CD4-positive, alpha-beta T cell (primary cell): ENCODE measurements at places on chromosomes 2 and 18.
A peak's percentile ranks its signal among the peaks of the same experiment; 100 is the strongest.

GRCh38 chr2:227374158-227374557 is 4.9 kb downstream of the TM4SF20 start:
- no peak for DNase-seq

DNA sequence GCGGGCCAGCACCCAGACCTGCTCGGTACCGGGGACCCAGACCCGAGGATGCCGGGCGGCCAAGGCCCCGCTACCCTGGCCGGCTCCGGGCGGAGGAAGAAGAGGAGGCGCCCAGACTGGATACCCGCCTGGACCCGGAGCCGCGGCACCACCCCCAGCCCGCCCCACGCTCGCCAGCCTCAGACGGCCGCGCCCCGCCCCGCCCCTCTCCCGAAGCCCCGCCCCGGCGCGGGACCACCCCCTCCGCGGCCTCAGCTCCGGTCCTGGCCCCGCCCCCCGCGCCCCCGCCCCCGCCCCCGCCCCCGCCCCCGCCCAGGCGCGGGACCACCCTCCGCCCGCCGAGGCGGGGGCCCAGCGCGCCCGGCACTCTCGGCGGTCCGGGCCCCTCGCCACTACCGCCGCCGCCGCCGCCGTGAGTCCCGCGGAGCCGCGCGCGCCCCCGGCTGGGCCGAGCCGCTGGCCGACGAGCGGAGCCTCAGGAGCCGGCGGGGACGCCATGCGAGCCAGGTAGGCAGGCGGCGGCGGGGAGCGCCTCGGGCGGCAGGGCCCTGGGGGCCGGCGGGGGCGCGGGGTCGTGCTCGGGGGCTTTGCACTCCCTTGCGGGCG is at the start of gene SH3BP4:
TSS of gene SH3BP4 (plus strand) at position 354 of the 606 bp plus-strand sequence. CDS start 82,986 bp downstream, outside the sequence.
- peak; percentile 10 for DNase-seq

DNA sequence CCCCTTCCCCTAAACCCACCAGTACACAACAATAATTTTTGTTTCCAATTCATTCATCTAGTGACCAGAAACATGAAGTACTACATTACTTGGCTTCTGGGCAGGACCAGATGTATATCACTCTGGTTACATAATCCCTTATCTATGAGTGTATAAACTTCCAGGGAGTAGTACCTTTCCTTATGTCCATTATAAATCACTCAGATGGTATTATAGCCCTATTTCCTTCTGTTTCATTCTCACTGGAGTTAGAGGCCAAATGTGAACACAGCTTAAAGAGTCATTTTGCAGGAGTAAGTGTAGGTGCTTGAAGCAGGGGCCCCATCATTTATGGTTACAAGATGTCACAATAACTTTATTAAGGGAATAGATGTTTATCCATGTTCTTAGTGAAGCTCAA is 894.4 kb upstream of the NXPH2 start:
- no peak for DNase-seq

- DNase-seq: no peak
Measured at GRCh38 chr2:217058791-217059755, 199.2 kb upstream of the TNP1 start.

GRCh38 chr18:13380691-13381070 is 162.1 kb downstream of the LDLRAD4 start:
- no peak for DNase-seq

DNA sequence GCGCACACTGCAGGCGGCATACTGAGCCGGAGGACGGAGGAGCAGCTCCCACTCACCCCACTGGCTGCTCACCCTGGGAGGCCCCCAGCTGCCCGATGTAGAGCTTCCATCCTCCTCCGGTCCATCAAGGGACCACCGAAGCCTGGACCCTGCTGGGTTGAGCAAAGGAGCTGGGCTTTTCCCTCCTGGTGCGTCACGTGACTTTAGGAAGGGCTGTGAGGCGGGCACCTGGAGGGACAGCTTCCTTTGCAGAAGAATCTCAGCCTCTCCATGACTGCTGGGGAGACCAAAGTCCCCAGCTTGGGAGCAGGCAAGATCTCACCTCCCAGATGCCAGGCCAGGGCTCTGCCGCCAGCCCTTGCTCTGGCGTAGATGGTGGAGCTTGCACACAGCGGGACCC is 102.7 kb downstream of the TWIST2 start:
- no peak for DNase-seq

GRCh38 chr2:202023198-202023903 is 10.3 kb upstream of the FZD7 start:
- no peak for DNase-seq

DNA sequence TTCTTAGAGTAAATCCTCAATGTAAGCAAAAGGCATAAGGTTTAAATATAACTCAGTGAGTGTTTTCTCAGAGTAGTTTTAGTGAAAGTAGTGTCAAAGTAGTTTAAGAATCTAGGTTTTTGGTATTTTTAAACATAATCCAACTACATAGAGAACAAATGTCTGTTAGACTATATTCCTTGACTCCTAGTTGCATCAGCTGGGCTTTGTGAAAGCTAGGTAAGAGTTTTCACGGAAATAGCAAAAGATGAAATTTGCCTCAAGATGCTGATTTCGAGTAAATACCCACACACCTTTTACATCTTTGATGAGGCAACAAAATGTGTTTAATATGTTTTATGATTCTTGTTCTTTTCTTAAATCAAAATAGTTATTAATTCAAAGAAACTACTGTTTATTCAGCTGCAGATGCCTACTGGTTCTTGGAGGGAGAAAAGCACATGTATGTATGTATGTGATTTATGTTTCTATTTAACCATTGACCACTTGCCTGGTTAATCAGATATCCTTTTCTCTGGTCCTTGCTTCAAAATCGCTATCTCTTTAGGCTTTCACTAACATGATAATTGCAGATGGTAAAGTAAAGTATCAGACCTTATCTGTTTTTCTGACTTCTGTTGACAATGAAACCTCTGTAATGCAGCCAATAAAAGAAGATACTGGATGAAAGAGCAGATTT is 117.4 kb upstream of the NOSTRIN start:
- no peak for DNase-seq

- no peak for DNase-seq
Measured at GRCh38 chr18:57771193-57771592, 31.9 kb downstream of the ATP8B1 start.

DNA sequence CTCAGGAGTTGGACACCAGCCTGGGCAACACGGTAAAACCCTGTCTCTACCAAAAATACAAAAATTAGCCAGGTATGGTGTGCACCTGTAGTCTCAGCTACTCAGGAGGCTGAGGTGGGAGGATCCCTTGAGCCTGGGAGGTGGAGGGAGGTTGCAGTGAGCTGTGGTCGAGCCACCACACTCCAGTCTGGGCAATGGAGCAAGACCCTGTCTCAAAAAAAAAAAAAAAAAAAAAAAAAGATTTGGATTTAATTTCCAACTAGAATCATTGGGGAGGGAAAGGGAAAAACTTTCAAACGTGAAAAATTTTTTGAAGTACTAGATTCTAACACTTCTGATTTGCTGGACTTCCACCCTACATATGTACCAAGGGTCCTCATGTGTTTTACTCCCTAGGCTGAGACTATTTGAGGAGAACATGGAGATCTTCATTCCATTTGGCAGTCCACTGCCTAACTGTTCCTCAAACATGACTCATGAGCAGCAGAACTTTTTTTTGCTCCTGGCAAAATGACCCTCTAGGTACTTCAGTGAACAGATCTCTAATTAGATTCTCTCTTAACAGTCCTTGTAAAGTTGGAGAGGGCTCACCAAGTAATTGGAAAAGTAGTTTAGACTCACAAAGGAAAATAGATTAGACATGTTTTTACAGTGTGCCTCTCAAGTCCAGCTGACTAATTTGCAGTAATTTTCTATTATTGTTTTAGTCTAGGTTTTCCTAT is 267.6 kb downstream of the METTL4 start:
- no peak for DNase-seq

GRCh38 chr2:121776885-121777698 is 21.6 kb downstream of the TSN start:
- DNase-seq: no peak

GRCh38 chr2:102891296-102891695 is 129.5 kb downstream of the TMEM182 start:
- no peak for DNase-seq

GRCh38 chr2:239307921-239308613 is 92.8 kb downstream of the HDAC4 start:
- no peak for DNase-seq

- DNase-seq: no peak
Measured at GRCh38 chr18:75691483-75691882, 264.0 kb upstream of the SMIM21 start.

DNA sequence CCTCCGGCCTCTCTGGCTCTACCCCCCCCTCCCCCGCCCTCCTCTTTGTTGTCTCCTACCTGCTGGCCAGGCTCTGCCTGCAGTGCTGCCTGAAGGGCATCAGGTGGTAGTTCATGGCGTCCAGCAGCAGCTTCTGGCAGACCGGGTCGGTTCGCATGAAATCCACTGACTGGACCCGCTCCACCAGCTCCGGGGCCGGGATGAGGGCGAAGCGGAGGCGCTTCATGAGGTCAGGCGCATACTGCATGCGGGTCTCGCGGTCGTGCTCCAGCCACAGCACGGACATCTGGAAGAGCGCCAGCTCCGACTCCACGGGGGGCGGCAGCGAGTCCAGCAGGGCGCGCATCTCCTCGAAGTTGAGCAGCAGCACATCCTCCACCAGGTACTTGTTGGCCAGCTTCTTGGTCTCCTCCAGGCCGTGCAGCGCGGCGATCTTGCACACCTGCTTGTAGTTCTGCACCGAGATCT is 3.2 kb downstream of the KLHL14 start:
- no peak for DNase-seq

GRCh38 chr2:6664332-6665061 is 201.2 kb downstream of the CMPK2 start:
- no peak for DNase-seq

GRCh38 chr2:220300806-220301205 is 673.4 kb downstream of the SLC4A3 start:
- DNase-seq: no peak

- DNase-seq: no peak
Measured at GRCh38 chr2:134466141-134466540, 212.3 kb downstream of the MGAT5 start.

DNA sequence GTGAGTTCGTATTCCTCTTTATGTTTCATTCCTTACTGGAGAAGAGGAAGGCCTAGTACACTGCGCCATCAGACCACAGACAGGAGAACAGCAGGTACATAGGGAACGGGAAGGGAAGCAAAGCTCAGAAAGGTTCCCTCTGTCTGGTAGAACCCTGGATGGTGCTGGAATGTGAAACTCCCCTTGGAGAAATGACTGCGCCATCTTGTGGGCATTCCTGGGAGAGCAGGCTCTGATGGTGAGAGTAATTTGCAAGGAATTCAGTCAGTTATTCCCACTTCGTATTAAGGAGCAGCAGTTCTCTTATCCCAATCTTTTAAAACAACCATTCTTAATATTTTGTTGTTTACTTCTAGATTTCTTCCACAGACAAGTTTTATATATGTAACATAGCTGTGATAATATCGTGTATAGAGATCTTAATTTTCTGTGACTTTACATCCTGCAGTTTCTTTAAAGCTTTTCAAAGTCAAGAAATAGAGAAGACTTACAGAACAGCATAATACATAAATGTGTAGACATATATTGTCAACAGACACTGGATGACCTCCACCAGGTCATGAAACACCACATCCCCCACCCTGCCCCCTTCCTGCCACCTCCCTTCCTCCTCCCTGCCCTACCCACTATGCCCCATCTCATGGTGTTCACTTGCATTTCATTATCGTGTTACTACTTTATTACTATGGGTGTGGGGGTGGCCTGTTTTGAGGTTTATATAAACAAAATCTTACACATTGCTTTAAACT is 83.9 kb downstream of the ARHGEF4 start:
- peak; percentile 65 for DNase-seq
